ENCODE measurements at places on chromosomes 11 and 22. TPM values are rescaled to one million over a fixed set of nuclear protein-coding genes. Genes with fewer than 3 reads are reported as not detected.

RAG2 gene
- not detected for total RNA-seq

MRPL17 gene
- 27.5 TPM for total RNA-seq

OR51E2 gene
- not detected for total RNA-seq

MUC5B gene
- not detected for total RNA-seq

OR4A15 gene
- not detected for total RNA-seq

IFITM10 gene
- 1.1 TPM for total RNA-seq

TSPAN32 gene
- 0.19 TPM for total RNA-seq

RBMXL2 gene
- not detected for total RNA-seq

CRYBB3 gene
- total RNA-seq, result not detected

GRCh38 chr11:100182927-100183326, 504.2 kb upstream of the ARHGAP42 start:
- no peak for DNase-seq

DNA sequence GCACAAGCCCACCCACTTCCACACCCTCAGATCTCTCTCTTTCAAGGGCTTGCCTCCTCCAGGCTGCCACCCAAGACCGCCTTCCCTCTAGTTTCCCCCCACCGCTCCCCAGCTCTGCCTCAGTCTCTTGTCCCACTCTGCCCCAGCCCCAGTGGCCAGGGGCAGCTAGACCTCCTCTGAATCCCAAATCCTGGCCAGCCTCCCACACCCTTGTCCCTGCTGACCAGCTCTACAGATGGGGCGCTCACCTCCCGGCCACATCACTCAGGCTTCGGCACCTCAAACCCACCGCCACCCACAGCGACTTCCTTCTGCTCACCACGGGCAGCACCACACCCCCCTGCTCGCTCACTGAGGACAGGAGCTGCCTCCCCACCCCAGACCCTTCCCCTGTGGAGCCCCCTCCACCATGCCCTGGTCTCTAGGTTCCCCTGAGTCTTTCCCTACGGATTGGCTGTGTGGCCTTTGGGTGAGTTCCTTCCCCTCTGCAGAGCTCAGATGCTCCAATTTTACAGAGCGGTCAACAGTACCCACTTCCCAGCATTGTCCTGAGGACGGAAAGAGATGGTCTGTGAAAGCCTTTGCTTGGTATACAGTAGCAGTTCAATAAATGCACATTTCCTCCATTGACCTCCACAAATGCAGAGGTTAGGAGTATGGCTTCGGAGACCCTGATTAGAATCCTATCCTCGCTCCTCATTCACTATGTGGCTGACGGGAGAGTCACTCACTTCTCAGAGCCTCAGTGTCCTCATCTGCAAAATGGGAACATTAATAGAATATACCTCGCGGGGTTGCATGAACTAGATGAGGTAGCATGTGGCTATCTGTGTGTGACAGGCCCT, 11.5 kb upstream of the SPI1 start:
- DNase-seq, result no peak

DNA sequence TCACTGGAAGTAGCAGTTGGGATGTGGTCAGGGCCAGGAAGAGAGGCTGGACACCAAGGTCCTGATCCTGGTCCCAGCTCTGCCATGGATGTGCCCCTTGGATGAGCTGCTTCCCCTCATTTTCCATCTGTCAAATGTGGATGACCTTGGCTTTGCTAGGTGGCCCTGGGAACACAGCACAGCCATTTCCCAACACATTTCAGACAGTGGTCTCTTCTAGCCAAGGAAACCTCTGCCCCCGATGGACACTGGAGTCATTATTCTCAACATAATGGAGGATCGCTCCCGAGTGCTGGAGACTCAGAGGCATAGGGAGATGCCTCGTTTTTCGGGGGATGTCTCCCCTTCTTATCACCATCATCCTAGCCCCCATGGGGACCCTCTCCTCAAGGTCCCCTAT, 13.6 kb upstream of the MPPED1 start:
- DNase-seq, result no peak

DNA sequence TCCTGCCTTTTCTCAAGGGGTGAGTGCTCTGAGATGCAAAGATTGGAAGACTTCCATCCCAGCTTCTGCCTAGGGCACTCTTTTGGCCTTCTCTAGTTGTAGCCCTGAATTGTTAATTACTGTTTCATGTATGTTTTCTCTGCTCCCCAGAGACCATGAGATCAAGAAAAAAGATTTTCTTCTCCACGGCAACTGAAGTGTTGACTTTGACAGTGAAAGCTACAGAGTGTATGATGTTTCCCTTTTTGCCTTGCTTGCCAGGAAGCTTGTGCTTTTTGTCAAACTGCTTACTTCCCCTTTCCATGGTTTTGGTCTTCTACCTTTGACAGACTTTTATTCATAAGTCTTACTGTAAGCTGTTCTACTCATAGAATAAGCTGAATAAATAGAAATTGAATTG, 23.3 kb upstream of the EIF3D start:
- DNase-seq, result no peak

GRCh38 chr11:117809236-117810055, 12.4 kb upstream of the DSCAML1 start:
- DNase-seq, result no peak

- DNase-seq, result no peak
These were observed at the start of gene VWCE for GRCh38 chr11:61294717-61295595. Gene VWCE, minus strand, starts transcription at chr11:61295316. Its CDS starts 279 bp downstream, at chr11:61295037.

- DNase-seq, result no peak
These were observed 690.9 kb downstream of the BRD1 start for GRCh38 chr22:49136816-49137180.

DNA sequence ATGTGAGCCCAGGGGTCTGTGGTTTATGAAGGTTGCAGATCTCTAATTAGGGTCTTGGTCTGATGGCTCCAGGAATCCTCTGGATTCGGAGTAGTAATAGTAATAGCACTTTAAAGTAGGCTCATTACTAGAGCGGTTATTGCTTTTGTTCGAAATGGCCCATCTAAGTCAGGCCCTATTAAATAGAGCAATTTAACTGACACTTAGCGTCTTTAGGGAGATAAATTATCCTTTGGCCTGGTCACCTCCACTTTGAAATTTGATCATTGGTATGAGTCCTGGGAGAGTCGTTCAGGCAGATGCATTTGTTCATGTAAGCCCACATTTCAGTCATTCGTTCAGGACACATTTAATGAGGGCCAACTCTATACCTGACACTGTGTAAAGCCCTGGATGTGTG, 54.8 kb downstream of the LDLRAD3 start:
- no peak for DNase-seq

GRCh38 chr22:45280587-45280980, 4.2 kb upstream of the UPK3A start:
- no peak for DNase-seq

DNA sequence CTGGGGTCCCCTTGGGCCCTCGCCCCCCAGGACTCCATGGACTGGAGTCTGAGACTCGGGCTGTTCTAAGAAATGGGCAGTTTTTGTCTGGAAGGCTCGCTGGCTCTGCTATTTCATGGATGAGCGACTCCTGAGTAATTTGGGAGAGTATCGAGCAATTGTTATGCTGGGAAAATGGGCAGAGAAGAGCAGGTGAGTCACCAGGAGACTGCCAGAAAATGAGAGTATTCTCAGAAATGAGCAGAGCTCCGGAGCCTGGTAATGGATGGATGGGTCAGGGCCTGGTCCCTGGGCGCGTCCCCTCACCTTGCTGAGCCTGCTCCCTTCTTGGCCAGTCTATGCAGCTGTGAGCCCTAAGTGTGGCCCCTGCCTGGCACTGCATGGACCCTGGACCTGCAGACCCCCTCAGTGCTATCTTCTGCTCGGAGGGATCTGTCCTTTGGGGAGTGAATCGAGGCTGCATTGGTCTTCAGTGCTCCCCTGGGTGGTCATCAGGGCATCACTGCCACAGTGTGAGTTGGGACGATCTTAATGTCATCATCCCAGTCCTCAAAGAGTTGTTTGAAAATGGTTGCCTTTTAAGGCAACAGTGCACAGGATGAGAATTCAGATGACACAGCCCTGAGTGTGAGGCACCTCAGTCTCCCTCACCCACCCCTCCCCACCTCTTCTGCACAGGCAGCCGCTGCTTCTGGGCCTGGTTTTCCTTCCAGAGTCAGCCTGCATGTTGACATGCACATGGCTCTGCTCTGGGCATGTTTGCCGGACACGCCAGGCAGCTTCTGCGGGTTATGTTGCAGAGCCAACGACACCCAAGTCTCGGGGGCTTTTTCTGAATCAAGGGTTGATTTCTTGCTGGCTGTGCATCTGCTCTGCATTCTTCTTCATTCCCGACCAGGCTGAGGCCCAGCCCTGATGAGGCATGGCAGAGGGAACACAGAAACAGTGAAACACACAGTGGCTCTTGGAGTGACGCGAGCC, 519.0 kb downstream of the TBC1D22A start:
- no peak for DNase-seq

GRCh38 chr11:28659716-28660348, 551.6 kb downstream of the METTL15 start:
- no peak for DNase-seq

GRCh38 chr11:74085542-74085892, 76.6 kb upstream of the UCP3 start:
- no peak for DNase-seq

DNA sequence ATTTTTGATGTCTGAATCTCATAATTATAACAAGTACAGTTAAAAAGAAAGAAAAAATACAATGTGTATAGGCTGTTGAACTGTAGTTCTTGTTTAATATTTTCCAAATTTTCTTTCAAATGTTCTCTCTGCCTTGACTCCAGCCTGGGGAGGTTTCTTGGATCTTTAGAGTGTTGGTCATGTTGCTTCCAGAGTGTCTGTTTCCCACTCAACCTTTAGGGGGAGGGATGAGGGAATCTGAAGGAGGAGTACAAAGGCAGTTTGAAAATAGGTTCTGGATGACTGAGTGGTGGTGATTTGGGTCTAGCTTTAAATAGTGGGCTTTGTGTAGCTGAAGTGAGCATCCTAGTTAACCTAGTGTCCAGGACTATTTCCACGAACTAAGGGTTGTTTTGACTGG, 2.0 kb downstream of the CTNND1 start:
- DNase-seq, result no peak

DNA sequence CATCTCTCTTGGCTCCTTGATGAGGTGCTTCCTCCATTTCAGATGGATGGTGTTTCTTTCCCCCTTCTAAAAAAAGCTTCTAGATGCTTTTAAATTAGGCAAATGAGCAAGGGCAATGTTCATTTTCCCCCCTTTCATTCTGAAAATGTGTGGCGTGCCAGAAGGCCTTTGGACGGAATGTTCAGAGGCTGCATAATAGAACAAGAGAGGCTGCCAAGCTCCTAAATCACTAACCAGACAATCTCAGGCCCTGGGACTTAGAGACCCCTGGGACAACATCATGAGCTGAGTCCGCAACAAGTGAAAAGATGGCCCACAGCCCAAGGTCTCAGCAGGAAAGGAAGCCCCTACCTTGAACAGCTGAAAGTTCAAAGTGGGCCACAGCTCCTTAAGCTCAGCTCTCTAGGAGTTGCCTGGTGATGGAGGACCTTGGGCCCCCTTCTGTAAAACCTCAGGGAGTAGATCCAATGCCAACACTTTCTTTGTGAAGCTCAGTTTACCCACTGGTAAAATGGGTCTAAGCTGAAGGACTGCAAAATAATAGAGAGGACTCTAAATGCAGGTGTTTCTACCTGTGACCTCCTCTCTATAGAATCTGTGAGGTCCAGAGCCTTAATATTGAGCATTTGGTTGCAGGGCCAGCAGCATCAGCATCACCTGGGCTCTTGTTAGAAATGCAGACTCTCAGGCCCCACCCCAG, 144.0 kb downstream of the FBXO7 start:
- DNase-seq, result no peak

DNA sequence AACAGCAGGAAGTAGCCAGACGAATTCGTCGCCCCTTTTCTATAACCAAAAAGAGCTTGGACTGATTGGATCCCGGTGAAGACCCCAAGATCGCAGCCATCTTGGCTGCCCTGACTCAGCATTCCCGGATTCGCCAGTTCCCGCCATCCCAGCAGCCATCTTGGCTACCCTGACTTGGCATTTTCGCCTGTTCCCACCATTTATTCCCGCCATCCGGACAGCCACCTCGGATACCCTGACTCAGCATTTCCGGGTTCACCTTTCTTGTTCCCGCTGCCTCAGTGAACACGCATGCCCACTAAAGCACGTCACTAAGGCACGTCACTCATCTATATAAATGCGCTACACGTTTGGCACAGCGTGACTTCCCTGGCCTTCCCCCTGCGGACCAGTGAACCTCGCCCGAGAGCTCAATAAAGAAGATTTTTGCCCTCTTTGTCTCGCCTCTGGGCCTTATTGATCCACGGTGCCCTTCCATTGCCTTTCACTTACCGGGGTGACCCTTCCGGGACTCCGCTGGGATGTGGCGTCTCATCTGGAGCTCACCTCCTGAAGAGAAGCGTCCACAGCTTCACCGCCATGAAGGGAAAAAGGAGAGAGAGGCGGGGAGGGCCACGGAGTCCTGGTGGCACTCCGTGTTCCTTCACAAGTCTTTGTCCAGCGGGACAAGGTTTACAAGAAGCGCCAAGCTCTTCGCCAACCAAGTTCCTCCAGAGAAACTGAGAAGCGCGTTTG, 4.0 kb upstream of the OR56A3 start:
- no peak for DNase-seq
